ENCODE measurements at places on chromosomes 12 and 14.

- no peak for DNase-seq
These were observed 96.7 kb downstream of the ETV6 start for GRCh38 chr12:11746024-11746771.

DNA sequence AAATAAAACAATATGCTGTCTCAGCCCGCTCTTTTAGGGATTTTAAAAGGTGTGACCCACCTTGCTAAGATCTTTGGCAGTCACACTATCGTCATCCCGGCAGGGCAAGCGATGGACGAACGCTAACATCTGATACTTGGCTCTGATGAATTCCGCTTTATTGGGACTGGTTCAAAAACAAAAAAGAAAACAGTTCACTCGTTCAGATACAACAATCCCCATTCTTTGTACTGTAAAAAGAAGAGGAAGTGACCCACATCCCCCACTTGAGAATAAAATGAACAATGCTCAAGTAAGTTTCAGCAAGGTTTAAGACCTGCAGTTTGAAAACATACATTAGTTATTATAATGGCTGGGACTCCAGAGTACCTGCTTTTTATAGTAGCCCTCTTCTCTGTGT, 7.3 kb downstream of the GIT2 start:
- no peak for DNase-seq

- no peak for DNase-seq
These were observed 133.0 kb upstream of the TMCC3 start for GRCh38 chr12:94783343-94783742.

- DNase-seq = peak; percentile 89
These were observed 54.3 kb downstream of the GALNT9 start for GRCh38 chr12:132275110-132275531.

DNA sequence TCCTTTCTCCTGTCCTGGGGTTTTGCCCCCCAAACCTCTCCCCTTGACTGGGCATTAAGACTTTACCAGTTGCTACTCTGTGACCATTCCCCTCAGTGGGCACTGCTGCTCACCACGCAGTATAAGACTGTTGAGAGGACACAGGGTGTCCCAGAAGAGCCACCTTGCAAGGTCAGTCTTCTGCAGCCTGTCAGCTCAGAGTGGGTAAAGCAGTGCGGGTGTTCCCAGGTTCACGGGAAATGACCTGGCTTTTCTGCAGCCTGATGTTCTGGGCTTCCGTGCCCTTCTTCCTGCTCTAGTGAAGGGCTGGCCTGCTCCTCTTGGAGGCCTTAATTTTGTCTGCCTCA, 34.2 kb downstream of the KCNA1 start:
- DNase-seq = no peak

DNA sequence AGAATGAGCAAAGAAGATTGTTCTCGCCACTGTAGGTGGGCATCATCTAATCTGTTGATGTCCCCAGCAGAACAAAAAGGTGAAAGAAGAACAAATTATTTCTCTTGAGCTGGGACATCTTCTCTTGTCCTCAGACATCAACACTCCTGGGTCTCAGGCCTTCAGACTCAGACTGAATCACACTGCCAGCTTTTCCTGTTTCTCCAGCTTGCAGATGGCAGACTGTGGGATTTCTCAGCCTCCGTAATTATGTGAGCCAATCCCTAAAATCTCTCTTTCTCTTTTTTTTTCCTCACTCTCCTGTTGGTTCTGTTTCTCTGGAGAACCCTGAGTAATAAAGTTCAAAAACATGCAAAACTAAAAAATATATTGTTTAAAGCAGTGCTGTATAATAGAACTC, 3.7 kb upstream of the TMPRSS12 start:
- no peak for DNase-seq

GRCh38 chr14:72646861-72647528, 246.9 kb downstream of the DPF3 start:
- no peak for DNase-seq

DNA sequence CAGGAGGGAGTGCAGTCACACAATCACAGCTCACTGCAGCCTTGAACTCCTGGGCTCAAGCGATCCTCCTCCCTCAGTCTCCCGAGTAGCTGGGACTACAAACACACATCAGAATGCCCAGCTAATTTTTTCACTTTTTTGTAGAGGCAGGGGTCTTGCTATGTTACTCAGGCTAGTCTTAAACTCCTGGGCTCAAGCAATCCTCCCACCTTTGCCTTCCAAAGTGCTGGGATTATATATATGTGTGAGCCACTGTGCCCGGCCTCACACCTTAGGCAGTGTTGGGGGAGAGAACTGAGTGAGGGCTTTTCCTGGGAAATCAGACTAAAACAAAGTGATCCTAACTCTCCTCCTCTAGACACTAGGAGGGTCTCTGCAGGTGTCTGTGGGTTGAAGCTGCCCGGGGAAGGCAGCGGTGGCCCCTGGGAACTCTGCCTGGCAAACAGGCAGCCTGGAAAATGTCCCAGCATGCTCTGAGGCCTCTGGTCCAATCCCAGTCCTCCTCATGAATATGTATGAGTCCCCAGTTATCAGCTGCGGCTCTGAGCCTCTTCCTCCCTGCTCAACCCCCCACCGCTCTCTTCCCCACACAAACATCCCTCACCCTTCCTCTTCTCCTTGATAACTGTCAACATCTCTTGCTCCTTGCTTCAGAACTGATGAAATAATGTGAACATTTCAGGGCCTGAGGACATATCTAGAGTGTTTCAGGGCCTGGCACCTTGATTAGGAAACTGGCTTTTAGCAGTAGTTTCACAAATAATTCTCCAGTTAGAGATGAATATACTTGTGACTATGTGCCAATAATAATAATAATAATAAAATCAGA, 7.9 kb upstream of the NAA25 start:
- DNase-seq = peak; percentile 33

DNA sequence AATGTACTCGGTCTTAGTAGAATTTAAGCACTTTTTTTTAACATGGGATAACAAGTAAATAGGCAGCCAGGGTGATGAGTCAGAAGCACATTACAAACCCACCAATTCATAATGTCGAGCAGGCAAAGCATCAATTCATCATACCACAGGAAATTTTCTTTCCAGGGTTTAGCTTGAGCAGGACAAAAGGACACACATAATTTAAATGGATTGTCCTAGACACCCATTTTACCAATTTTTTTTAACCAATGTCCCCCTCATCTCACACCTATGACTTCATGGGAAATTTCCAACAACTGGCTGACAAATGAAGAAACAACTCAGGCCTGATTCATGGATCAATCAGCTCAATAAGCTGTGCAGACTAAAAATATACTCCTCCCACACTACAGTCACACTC, 58.8 kb upstream of the FOXG1 start:
- no peak for DNase-seq

DNA sequence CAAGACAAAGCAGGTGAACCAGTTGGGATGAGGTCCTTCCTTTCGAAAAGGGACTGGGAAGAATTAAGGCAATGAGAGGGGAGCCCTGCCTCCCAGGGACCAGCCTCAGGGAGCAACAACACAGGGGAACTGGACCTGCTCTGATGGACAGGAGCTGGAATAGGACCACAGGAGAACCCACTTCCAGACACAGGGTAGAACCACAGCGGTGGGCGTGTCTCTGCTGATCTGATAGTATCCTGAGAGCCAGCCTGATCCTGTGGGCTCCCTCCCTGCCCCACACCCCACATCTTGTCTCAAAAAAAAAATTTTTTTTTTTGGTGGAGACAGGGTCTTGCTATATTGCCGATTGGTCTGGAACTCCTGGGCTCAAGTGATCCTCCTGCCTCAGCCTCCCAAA, 13.6 kb upstream of the PLEK2 start:
- DNase-seq = no peak

DNA sequence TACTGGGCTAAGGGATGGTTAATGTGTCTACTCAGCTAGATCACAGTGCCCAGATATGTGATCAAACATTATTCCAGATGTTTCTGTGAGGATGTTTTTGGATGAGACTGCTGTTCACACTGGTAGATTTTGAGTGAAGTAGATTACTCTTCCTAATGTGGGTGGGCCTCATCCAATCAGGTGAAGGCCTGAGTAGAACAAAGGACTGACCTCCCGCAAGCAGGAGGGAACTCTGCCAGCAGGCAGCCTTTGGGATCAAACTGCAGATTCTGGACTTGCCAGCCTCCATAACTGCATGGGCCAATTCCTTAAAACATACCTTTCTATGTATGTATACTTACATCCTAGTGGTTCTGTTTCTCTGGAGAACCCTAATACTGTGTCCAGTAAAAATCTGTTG, 219.3 kb downstream of the APAF1 start:
- DNase-seq = no peak

DNA sequence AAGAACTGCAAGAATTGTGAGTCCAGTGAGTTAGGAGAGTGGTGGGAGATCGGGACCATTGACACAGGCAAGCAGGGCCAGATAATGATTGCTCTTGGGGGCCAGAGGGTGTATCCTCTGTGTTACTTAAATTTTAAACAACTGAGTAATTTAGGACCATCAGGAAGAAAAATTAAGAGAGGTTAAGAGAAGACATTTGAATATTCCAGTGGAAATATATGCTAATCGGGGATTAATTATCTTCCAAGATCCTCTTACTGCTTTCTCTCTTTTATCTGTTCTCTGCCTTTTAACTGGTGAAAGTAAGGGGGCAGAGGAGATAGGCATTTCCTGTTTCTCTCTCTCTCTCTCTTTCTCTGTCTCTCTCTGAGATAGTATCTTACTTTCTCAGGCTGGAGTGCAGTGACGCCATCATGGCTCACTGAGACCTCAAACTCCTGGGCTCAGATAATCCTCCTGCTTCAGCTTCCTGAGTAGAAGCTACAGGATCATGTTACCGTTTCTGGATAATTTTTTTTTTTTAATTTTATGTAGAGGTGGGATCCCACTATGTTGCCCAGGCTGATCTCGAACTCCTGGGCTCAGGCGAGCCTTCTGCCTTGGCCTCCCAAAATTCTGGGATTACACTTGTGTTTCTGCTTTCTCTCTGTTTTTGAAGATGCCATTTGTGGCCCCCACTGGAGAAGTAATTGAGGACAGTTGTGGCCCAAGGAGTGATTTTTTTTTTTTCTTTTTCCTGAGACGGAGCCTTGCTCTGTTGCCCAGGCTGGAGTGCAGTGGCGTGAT, 85.1 kb downstream of the DIP2B start:
- no peak for DNase-seq

DNA sequence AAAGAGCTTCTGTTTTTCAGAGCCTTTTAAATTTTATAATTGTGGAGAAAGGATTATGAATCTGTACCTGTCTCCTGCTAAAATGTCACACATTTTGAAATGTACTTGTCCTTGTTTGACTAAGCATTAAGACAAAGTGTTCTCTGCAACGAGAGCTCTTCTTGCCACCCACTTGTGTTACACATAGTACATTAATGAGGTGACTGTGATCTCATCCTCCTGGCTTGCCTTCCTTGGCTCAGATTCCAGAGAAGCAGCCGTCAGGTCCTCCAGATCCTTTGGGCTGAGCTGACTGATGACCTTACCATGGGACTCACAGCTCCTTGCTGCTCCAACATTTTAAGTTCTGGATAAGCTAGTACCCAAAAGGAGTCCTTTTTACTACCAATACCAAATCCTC, 81.4 kb downstream of the BBS10 start:
- DNase-seq = peak; percentile 80

- DNase-seq = no peak
These were observed 147.2 kb downstream of the DACT1 start for GRCh38 chr14:58784931-58785330.

GRCh38 chr14:105248368-105249181, at the start of gene BTBD6:
TSS of gene BTBD6 (plus strand) at chr14:105248533. CDS start at chr14:105248712, 179 bp downstream.
- peak; percentile 92 for DNase-seq

DNA sequence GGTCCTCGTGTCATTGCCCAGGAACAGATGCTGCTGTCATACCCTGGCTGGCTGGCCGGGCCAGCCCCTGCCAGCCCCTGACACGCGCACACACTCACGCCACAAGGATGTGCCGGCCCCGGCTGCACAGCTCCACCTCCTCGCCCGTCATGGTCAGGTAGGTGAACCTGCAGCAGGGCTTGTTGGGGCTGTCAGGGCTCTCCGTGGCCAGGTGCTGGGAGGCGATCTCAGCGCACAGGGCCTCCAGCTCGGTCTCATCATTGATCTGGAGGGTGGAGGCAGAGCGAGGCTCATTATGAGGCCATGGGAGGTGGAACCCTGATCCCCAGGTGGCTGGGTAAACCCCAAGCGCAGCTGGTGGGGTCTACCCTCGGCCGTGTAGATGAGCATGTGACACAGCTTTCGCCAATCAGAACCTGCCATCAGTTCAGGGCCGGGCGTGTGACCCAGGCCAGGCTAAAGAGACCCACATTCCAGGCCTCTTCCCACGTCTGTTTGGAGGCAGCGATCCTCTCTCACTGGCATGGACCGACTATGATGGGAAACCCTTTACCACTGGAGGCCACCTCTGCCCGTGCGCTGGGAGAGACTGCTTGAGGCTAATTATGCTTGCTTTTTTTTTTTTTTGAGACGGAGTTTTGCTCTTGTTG, 38.8 kb downstream of the TRAFD1 start:
- DNase-seq = no peak

DNA sequence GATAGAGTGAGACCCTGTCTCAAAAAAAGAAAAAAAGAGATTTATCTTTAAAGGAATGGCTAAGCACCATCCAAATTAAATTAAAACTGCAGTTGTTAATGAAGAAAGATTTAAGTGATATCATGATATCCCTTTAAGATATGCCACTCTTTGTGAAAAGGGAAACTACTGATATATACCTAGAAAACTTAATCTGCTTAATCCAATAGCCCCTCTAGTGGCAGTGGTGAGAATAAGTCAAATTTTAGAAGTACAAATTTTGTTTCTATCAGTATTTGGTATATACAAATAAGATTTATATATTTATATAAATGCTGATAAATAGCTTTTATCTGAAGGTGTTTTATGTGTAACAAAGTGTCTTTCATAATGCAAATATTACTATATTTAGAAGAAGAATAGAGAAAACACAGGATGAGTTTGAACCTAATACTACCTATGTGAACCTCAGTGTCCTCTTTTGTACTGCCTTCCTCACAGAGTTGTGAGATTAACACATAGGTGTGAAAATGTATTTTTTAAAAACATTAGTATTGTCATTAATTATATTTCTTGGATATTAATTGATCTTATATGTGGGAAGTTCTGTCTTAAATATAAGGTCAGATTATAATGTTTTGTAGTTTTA, 51.4 kb upstream of the GARIN2 start:
- no peak for DNase-seq

- no peak for DNase-seq
These were observed 7.2 kb upstream of the POP5 start for GRCh38 chr12:120588371-120588770.

All from right hindlimb (tissue), 1 donor.